ENCODE measurements at places on chromosomes 5 and 9. TPM values are rescaled to one million over a fixed set of nuclear protein-coding genes. Genes with fewer than 3 reads are reported as not detected.
A peak's percentile ranks its signal among the peaks of the same experiment; 100 is the strongest.

LRRTM2 gene
- 3.6 TPM for total RNA-seq

PCDHGA6 gene
- 7.4 TPM for total RNA-seq

ABLIM3 gene
- total RNA-seq = 13.9 TPM

SAXO1 gene
- 0.18 TPM for total RNA-seq

FOXD4 gene
- 0.27 TPM for total RNA-seq

MLANA gene
- not detected for total RNA-seq

SEMA5A gene
- total RNA-seq = 57.0 TPM

HK3 gene
- not detected for total RNA-seq

HRH2 gene
- total RNA-seq = under 0.01 TPM

- DNase-seq = peak; percentile 28
Observed at GRCh38 chr9:87498046-87498810, 561 bp downstream of the DAPK1 start.

- DNase-seq = no peak
Observed at GRCh38 chr5:79507251-79508205, 6.4 kb downstream of the HOMER1 start.

GRCh38 chr5:127585661-127586060 is 63.2 kb upstream of the CTXN3 start:
- DNase-seq = no peak

DNA sequence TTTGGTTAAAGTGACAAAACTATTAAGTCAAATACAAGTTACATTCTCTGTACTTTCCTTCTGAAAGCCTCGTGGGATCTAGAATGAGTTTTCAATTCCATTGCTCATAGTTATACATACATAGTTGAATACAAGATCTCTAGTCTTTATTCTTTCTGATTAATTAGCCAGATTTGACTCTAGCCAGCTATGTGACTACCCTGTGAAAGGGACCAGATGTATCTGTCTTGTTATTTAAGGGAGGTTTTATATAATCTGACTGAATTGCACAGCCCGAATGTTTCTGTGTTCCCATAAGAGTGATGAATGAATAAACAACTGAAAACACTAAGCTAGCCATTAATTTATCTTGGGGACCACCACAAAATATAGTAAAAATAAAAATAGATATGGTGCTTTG is 166.7 kb downstream of the TMEM167A start:
- DNase-seq = no peak

DNA sequence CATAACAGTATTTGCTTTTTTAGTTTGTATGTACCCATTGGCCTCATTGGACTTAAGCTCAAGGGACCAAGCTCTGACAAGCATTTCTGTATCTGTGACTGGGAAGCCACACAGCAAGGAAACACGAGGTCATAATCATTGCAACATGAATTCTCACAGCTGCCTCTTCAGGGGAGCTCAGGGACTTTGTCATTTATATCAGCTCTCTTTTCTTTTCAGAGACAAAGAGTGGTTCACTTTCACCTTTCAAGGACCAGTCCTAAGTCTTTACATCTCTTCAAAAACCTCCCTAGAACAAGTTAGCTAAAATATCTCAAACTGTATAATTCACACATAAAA is 58.6 kb downstream of the ADAMTS12 start:
- DNase-seq = no peak

DNA sequence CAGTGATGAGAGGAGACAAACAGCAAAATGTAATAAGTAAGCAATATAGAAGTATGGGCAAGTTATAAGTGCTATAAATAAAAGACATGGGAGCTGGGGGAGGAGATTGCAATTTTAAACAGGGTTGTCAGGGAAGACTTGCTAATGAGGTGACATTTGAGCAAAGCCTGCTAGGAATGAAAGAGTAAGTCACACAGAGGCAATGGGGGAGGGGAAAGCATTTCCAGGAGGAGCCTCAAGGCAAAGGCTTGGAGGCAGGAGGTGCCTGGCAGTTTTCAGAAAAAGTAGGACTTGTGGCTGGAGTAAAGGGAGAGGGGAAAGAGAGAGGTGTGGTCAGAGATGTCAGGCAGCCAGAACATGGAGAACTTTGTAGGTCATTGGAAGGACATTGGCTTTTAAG is 124.4 kb upstream of the NMUR2 start:
- DNase-seq = no peak

- peak; percentile 27 for DNase-seq
Observed at GRCh38 chr5:139711067-139711905, 63.1 kb downstream of the CXXC5 start.

DNA sequence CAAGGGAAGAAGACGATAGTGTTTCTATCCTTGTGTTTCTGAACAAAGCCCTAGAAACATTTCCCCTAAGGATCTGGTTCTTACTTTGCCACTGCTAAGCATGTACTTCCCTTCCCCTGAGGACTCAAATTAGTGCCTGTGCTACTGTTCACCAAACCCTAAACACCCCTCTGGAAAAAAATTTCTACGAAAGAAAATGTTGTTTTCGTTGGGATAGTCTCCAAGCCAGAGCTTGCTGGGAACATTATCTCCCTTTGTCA is 294.6 kb downstream of the BNC2 start:
- peak; percentile 46 for DNase-seq

DNA sequence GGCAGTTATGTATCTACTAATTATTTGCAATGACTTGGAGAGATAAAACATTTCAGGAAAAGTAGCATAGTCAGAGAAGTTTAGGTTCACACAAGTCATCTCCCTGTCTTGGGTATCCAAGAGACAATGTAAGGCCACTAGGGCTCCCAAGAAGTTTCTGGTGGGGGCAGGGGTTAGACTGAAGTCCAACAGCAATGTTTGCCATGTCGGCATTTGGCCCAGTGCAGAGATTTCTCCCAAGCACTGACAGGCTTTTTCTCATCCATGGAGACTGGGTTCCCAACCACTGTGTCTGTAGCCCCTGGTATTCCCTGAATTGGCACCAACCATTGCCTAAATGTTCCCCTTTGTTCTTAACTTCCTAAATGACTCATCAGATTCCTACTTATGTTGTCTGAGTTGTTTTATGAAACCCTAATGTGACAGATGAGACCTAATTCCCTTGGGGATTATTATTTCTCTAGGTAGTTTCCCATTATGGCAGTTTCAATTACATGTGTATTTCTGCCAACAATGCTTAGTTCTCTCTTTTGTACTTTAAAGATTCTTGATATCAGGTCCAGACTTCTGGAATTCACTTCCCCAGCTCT is 103.6 kb upstream of the EGFLAM start:
- DNase-seq = no peak

DNA sequence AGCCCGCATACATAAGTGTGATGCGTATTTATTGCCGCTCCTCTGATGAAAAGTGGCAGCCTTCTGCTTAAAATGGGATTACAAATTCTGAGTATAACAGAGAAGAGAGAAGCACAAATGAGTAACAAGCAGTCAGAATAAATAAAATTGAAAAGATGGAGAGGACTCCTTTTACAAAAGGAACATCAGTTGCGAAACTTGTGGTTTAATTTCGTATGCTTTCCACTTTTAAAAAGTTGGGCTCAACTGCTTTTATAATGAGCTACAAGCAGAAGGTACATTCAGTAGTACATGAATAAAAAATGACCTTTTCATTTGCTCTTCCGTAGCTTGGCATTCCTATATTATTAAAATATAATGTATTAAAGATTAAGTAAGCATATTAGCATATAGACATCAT is 320.0 kb downstream of the FBXL17 start:
- DNase-seq = peak; percentile 2

- DNase-seq = no peak
Observed at GRCh38 chr5:98929710-98930298, 997 bp upstream of the CHD1 start.

DNA sequence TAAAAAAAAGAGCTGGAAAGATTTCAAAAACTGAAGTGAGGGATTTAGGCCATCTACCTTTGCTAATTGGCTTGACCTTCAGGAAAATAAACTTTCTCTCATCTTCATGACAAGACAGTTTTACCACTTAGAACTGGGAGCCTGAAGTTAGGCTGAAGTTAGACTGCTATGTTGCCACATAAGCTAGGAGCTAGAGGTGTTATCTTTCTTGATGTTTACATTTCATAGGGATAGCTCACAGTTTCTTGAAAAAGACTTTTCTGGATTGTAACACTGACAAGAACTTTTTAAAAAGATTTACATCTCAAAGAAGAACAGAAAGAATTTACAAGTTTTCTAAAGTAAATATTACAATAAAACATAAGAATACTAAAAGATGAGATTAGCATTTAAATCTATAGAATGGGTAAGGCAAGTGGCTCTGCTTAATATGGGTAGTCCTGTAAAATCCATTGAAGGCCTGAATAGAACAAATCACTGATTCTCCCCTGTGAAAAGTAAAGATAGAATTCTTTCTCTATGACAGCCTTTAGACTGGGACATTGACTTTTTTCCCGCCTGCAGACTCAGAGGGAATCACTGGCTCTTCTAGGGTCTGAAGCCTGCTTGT is 1665.4 kb upstream of the CDH9 start:
- DNase-seq = no peak

DNA sequence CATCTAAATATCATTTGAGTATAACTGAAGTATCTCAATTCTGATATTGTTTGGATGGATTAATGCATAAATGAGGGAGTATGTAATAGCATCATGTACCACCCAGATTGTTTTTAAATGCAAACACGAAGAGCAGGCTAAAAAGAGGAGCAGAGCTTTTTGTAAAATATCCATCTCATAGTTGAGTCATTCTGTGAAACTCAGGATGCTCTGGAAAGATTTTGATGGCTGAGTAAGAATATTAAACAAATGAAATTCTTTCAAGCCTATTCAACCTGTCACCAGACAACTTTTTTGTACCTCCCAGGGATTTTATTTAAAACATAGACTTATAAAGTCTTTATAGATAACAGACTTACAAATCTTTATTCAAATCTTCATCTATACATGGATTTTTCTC is 625.9 kb downstream of the TLE4 start:
- peak; percentile 41 for DNase-seq

DNA sequence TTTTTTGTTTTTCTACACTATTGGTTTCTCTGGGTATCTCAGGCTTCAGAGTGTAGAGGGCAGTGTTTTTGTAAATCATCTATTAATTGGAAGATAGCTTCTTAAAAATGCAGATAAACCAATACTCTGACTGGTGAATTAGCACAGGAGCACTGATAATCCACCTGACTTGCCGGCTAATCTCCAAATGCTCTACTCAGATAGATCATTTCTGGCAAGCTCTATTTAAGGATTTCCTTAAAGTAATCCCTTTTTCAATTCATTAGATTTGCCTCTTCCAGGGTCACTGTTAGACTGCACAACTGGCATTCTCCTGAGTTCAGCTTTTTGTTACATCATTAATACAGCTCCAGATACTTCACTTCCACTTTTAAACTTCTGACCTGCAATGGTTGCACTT is 1390.3 kb upstream of the NUDT12 start:
- DNase-seq = no peak

- DNase-seq = no peak
Observed at GRCh38 chr9:116452227-116452626, 234.9 kb upstream of the TRIM32 start.

- no peak for DNase-seq
Observed at GRCh38 chr5:72844218-72844603, 27.8 kb downstream of the TNPO1 start.

All from fibroblast of the aortic adventitia (primary cell).